ENCODE measurements at places on chromosomes 13 and 19. TPM values are rescaled to one million over a fixed set of nuclear protein-coding genes. Genes with fewer than 3 reads are reported as not detected.

The SOHLH2 gene
- total RNA-seq = not detected

The ZNF816 gene
- total RNA-seq = 12.6 TPM

The GAPDHS gene
- not detected for total RNA-seq

The SIGLEC5 gene
- 2.1 TPM for total RNA-seq

The CHAMP1 gene
- total RNA-seq = 14.7 TPM

The ELSPBP1 gene
- not detected for total RNA-seq

The RNU6-9 gene
- not detected for total RNA-seq

The ZNF430 gene
- total RNA-seq = 14.7 TPM

The ZNF577 gene
- 26.4 TPM for total RNA-seq

The RTBDN gene
- total RNA-seq = not detected

The GJB6 gene
- total RNA-seq = not detected
